ENCODE measurements at places on chromosomes 5 and 9. TPM values are rescaled to one million over a fixed set of nuclear protein-coding genes. Genes with fewer than 3 reads are reported as not detected.

Gene CCDC192
- not detected for total RNA-seq

Gene TAS2R1
- total RNA-seq, result not detected

Gene CCNI2
- total RNA-seq, result not detected

Gene PROB1
- 1.2 TPM for total RNA-seq

Gene BAAT
- under 0.01 TPM for total RNA-seq

Gene LRRC70
- 18.0 TPM for total RNA-seq

Gene RNF14
- 41.4 TPM for total RNA-seq

Gene HSD17B3
- not detected for total RNA-seq

Gene GPX8
- 36.8 TPM for total RNA-seq

Gene KIF3A
- 10.4 TPM for total RNA-seq

Gene GGTA1
- 0.18 TPM for total RNA-seq

Gene SVEP1
- total RNA-seq, result 0.66 TPM

Gene FBXL17
- 5.3 TPM for total RNA-seq

Gene CACFD1
- 7.7 TPM for total RNA-seq

Gene ARL14EPL
- total RNA-seq, result not detected

Gene MYOT
- total RNA-seq, result not detected

Gene KCNT1
- total RNA-seq, result 0.09 TPM

Gene AGXT2
- not detected for total RNA-seq

Gene ASPN
- total RNA-seq, result not detected

Gene NPM1
- 1,513 TPM for total RNA-seq

Gene OSMR
- total RNA-seq, result 9.7 TPM

Gene PRUNE2
- total RNA-seq, result 20.7 TPM

Gene FBXL7
- total RNA-seq, result 6.1 TPM

Gene OBP2B
- total RNA-seq, result not detected

Gene LCP2
- not detected for total RNA-seq

Gene OR1J2
- total RNA-seq, result not detected

Gene MELK
- 13.8 TPM for total RNA-seq

Gene NOTCH1
- 109 TPM for total RNA-seq

Gene LOX
- 22.4 TPM for total RNA-seq

Gene NR5A1
- total RNA-seq, result not detected

Gene CD14
- total RNA-seq, result 0.09 TPM

Gene PTPN3
- 2.8 TPM for total RNA-seq

Gene PCDHB7
- total RNA-seq, result 0.45 TPM

Gene LCN10
- total RNA-seq, result not detected

Gene PCDHGC4
- total RNA-seq, result 1.4 TPM

Gene FSTL4
- not detected for total RNA-seq

Gene PGM5
- total RNA-seq, result 1.1 TPM

Gene DNLZ
- total RNA-seq, result 9.3 TPM

Gene SLC6A7
- total RNA-seq, result not detected

Gene CDX1
- not detected for total RNA-seq

Gene ABO
- total RNA-seq, result not detected

Gene C5orf34
- 3.1 TPM for total RNA-seq
